Kidney capillary endothelial cell (primary cell): ENCODE measurements at places on chromosomes 7 and 10.

DNA sequence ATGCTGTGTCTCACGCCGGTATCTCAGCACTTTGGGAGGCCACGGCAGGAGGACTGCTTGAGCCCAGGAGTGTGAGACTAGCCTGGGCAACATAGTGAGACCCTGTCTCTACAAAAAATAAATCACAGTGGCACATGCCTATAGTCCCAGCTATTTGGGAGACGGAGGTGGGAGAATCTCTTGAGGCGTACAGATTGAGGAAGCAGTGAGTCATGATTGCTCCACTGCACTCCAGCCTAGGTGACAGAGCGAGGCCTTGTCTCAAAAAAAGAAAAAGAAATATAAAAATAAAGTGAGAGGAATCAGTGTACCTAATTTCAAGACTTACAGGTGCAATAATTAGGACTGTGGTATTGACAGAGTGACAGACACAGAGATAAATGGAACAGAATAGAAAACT, 23.9 kb downstream of the SLC25A40 start:
- no peak for DNase-seq

DNA sequence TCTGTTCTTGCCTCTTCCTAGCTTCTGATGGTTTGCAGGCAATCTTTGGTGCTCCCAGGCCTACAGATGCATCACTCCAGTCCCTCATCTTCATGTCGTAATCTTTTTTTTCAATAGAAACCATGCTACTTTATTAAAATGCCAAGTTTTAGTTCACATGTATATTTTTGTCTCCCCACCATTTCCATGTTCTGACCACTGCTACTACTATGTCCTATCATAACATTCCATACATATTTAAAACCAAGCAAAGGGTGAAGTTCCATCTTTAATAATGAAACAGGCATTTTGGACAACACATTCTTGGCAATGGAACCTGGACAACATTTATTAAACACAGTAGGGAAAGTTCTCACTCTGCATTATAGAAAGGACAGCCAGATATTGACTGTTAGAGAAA, 58.8 kb downstream of the ZNF518A start:
- DNase-seq: no peak

DNA sequence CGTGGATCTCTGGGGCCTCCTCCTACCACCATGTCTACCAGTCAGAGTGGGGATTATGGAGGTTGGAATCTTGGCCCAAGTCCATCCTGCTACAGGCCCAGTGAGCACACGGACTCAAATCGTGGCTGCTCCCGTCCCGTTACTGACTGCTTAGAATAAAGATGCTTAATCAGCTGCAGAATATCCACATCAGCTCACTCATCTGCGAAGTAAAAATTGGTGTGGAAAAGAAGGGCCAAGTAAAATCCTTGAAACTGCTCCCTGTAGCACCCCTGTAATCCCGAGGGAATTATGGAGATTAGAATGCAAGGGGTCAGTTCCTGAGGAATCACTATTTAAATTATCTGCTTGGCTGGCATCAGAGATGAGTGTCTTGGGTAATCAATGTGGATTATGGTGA, 13.0 kb upstream of the HTR5A start:
- no peak for DNase-seq

DNA sequence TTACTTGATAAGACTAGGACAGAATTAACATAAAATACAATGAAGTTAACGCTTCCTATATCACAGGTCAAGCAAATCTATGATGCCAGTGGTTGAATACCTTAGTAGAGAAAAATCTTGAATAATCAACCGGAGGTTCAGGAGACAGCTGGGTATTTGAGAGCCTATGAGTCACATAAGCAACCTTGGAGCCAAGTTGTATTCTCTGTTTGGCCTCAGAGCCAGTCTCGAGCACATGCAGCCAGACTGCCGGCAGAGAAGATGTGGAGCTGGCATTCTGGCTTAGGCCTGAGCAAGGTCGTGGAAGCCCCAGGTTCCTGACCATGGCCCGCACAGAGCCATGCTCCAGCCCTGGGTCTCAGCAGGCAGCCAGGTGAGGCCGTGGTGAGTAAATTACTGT, 90.3 kb downstream of the FAM204A start:
- DNase-seq: no peak

- no peak for DNase-seq
These were observed 123.3 kb downstream of the CELF2 start for GRCh38 chr10:11140963-11141362.

DNA sequence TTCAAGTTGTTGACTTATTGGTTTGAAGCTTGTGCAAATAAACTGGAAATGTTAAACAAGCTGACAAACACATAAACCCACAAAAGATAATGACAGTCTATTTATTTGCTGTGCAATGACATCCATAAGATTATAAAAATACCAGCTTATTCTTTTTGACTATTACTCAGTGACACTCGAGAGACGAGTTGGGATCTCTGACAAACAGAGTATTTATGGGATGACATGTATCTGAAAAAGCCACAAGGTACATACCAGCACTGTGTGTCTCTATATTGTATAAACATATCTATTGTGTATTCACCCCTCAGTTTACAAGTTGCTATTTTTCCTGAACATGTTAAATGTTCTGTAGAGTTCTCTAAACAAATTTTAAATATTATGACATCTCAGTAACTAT, 88.9 kb downstream of the CHRM2 start:
- no peak for DNase-seq

- no peak for DNase-seq
These were observed 49.1 kb downstream of the GRB10 start for GRCh38 chr7:50733552-50733951.

DNA sequence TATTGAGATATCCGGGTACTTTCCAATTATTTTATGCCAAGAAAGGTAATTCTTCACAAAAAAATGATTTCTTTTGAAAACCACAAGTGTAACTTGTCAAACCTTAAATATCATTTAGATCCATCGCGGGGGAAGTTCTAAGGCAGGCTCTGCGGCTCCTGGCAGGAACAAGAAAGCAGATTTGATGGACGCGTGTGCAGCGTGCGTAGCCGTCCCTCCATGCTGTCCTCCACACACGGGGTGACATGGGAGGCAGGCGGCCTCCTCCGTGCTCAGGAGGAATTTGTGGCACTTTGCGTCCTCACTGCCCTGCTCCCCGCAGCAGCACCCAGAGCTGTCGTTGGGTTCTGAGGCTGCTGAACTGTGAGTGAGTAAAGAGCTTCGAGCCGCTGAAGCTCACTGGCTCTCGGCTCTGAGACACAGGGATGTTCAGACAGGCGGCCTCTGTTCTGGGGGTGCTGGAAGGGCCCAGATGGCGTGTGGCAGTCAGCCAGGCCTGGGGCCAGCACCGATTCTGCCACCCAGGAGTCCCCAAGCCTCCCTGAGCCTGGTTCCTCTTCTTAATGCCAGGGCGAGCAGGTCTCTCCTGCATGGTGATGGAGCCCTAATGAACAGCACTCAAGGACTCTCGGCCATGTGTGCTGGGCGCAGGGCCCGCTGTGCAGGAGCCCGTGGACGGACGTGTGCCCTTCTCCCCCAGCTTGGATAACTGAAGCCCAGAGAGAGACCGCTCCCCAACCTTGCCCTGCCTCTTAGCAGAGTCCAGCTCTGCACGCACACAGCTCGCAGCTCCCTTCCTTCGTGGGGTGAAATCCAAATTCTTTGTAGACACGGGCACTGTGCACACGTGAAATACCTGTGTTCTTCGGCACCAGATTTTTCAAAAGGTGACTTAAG, 185.4 kb upstream of the SHH start:
- no peak for DNase-seq

DNA sequence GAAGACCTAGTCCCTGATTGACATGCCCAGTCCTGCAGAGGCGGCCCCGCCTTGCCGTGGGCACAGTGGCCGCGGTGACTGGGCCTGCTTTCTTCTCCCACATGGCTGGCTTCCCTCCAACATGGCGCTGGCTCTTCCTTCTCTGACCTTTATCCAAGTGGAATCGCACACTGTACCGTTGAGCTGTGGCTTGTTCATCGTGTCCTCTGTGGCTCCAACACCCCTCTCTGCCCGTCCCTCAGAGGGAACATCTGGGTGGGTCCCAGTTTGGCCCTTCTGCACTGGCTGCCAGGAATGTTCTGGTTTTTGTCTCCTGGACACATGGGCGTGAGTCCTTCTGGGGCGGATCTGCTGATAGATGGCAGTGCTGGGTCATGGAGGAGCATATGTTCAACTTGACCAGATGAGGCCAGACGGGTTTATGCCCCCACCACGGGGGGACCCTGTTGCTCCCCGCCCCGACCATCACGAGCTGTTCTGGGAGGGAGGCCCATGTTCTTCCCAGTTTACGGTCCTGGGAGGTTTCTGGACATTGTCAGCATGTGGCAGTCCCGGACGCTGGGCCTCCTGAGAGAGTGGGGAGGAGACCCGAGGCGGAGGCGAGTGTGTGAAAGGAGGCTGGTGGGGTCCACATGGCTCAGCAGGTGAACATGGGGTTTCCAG, 63.5 kb downstream of the LHPP start:
- no peak for DNase-seq

DNA sequence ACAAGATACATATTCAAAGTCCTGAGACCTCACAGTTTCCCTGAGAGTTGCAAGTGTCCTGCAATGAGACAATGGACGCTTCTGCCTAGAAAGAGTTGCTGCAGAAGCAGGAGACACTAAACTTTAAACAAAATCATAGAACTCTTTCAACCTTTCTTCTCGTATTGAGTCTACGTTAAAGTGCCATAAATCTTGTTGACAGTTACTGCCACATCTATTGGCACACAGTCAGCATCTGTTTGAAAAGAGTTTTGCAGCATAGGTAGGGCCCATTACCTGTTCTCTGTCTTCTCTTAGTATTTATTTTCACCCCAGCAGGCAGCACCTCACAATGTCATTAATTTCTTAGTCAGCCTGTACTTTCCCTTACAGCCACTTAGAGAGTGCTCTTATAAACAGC, 335.3 kb upstream of the ETV1 start:
- DNase-seq: no peak

DNA sequence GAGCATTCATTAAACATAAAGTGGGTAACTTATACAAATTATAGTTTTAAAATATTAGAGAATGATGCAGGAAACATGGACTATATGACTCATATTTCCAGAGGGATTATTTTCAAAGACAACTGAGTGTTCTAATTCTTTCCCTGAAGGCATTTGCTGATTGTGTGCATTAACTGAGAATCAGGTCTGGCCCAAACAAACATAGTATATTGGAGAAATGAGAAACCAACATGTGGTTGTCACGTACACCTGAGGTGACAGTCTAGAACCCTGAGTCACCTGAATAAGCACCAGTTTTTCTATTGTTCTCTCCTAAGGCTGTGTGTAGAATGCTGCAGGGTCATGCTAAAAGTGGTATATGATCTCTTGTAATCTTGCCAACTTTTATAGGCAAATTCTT, 1125.7 kb downstream of the XPNPEP1 start:
- no peak for DNase-seq
